ENCODE measurements at places on chromosomes 7 and 10.
A peak's percentile ranks its signal among the peaks of the same experiment; 100 is the strongest.

GRCh38 chr7:13641714-13642113 lies 347.8 kb downstream of the ETV1 start:
- DNase-seq, result no peak

GRCh38 chr10:107163881-107164861 lies at the start of gene SORCS1:
Gene SORCS1, minus strand, starts transcription at chr10:107164706.
- DNase-seq, result peak; percentile 77

GRCh38 chr7:53350241-53350640 lies 314.8 kb downstream of the POM121L12 start:
- peak; percentile 27 for DNase-seq

DNA sequence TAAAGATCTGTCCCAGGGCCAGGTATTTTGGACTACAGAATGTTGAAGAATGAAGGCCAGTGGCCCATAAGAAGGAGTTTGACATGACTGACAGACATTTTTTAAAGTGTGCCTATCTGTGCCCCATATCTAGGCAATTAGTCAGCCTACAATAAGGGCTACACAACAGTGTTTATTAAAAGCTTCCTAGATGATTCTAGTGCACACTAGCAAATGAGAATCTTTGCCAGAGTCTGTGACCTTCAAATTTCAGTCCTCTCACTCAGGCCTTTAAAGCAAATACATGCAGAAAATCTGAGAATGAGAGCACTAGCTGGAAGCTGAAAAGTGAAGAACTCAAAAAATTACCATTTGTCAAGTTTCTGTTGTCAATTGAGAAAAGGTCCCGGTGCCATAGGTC lies 208.7 kb downstream of the VTI1A start:
- no peak for DNase-seq

DNA sequence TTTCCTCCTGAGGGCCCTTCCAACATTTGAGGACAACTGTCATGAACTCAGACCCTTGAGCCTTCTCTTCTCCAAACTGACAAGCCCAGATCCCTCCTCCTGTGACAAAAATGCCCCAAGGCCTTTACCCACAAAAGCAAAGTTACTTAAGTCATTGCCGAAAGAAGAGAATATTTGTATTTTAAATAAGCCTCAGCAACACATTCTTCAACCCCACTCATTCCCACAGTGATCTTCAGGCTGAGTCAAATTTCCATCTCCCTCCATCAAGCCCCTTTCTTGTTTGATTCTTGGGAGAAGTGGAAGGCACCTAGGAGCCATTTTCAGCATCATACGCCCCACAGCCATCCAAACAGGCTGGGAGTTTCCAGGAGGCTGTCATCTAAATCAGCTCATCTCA lies 150.8 kb upstream of the PDE1C start:
- no peak for DNase-seq

GRCh38 chr10:50381642-50382041 lies 130.3 kb upstream of the ASAH2 start:
- DNase-seq, result no peak

DNA sequence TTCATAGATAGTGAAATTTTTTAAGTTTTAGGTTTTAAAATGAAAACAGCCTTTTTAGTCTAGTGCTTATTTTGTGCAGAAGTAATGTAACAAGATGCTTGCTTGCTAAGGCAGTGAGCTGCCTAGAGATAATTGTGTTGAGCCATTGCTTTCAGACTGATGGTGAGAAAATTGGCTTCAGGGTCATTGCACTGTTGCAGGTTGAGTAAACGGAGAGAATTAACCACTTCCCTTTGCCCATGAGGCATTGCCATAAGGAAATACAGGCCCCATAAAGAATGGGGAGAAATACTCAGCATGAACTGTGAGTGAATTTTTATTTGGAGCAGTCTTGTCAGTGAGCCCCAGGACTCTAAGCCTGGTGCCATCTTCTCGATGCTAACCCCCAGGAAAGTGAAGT lies 140.5 kb downstream of the LRRC4 start:
- no peak for DNase-seq

GRCh38 chr7:148535217-148535616 lies 55.3 kb upstream of the C7orf33 start:
- DNase-seq, result no peak

DNA sequence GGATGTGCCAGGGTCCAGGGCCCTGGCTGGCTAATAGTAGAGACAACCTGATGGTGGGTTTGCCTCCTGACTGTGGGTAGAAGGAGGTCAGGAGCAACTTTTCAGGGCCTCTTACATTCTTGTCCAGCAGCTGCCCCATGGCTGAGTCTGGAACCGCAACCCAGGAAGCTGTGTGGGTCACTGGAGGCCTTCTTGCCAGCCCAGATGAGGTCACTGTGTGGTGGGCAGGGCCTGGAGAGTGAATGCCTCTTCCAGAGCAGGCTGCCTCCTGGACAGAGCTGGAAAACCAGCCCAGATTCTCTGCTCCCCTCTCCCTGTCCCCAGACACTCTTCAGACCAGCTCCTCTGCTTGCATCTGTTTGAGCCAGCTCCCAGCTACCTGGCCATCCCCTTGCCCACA lies 43.5 kb upstream of the LEP start:
- DNase-seq, result no peak

- DNase-seq, result no peak
These were observed 20.7 kb upstream of the CBLL1 start for GRCh38 chr7:107723255-107723654.

DNA sequence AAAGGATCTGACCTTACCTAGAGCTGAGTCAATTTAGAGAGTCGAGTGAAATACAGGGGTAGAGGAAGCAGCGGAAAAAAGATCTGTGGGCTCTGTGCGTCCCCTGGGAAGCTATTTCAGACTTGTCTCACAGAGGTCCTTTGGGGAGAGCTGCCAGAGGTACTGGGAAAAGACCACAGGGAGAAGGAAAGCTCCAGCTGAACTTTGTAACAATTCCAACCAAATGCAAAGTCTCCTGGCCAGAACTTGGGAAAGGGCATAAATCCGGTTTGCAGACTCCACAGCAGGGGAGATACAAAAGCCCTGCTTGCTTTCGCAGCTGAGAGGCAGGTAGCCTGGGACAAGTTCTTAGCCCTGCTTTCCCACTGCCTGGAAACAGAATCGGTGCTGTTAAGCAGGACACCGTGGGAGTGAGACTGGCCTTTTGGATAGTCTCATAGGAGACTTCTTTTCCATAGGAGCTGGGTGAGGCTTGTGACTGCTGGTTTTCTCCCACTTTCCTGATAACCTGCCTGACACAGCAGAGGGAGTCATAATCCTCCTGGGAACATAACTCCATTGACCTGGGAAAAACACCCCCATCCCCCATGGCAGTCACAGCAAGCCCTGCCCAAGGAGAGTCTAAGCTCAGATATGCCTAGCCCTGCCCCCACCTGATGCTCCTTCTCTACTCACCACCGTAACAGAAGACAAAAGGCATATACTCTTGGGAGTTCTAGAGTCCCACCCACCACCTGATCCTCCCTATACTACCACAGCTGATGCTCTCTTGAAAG lies 926.2 kb downstream of the KCNMA1 start:
- no peak for DNase-seq

GRCh38 chr10:46092524-46093081 lies 46.5 kb upstream of the MSMB start:
- DNase-seq, result no peak

DNA sequence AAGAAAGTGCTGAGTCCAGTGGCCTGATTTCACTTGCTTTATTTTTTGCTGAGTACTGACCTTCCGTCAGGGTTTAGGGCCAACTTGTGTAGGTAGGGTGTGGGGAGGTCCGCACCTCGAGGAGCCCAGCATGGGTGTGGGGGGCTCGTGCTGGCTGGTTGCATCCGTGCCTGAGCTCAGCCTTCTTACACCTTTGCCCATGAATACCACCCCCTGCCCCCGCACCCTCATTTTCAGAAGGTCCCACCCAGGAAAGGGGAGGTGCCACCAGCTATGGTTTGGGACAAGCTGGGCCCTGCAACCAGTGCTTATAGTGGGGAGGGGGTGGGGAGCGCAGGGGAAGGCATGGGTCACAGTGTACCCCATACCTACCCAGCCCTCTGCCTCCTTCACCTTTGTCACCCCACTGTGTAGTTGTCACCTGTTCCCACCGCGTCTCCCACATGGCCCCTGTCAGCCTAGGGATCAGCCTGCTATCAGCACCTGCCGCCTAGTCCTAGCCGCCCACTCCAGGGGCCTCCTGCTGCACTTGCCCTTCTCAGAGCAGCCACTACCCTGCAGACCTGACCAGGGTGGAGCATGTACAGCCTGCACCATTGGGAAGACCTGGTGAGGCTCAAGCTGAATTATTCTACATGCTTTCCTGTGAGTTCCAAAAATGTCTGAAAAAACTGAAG lies 146.2 kb upstream of the RET start:
- no peak for DNase-seq

- DNase-seq, result no peak
These were observed 323.0 kb downstream of the GALNT17 start for GRCh38 chr7:71454981-71455380.

- DNase-seq, result no peak
These were observed 103.8 kb upstream of the PARD3 start for GRCh38 chr10:34918776-34919315.

GRCh38 chr10:93061594-93062513 lies 1.3 kb downstream of the CYP26C1 start:
- no peak for DNase-seq

DNA sequence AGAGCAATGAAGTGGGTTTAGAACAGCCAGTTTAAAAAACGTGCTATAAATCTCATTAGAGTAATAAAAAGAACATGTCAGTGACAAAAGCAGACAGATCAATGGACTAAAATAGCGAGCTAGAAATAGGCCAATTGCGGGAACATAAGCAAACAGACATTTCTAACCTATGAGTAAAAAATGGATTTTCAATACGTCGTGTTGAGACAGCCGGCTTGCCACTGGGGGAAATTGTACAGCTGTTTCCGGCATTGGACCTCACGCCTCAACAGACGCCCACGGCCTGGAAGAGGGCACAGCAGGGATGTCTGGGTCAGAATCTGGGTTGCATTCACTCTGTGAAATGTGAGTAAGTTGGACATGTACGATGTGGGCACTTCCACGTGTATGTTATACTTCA lies 92.9 kb downstream of the SVOPL start:
- DNase-seq, result peak; percentile 6

DNA sequence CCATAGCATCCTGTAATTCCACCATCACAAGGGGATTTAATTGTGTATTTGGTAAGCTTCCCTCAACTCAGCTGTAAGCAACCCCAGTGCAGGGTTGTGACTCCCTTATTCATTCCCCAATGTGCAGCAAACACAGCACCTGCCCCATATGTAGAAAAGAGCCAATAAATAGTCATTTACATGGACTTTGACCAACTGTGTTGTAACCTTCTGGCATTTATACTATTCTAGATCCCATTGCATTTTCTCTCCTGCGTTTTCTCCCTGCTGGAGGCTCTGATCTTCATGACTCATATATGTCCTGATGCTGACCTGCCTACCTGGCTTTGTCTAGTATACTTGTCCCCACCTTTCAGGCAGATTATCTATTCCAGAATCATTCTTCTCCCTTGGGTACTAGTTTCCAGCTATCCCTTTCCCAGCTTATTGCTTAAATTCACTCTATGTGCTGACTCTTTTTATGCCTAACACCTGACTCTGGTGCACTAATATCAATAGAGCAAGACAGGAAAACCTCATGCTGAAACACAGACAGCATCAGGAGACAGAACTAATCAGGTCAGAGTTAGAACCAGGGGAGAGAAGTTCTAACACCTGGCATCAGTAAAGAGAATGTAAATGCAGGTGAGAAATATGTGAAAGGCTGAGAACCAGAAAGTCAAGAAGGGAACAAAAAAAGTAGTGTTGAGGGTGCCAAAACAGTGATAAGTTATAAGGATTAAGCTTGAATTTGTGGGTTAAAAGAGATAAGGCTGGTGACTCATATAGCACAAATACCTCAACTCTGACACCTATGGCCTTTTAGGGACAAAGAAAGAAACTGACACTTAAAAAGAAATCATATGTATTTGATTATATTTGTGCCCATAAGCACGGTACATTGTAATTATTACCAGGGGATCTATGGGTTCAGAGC lies 402.7 kb downstream of the IPMK start:
- DNase-seq, result no peak

- DNase-seq, result no peak
These were observed 39.0 kb upstream of the PTPRZ1 start for GRCh38 chr7:121833991-121834390.

GRCh38 chr7:76346097-76346496 lies 12.7 kb downstream of the YWHAG start:
- no peak for DNase-seq

GRCh38 chr7:33909755-33910154 lies 4.4 kb downstream of the BMPER start:
- no peak for DNase-seq

- peak; percentile 60 for DNase-seq
These were observed 201.0 kb upstream of the IMMP2L start for GRCh38 chr7:111763221-111763801.

- no peak for DNase-seq
These were observed 36.9 kb downstream of the PTPRZ1 start for GRCh38 chr7:121909716-121910345.

GRCh38 chr10:114771157-114771556 lies 50.4 kb upstream of the FHIP2A start:
- DNase-seq, result no peak

DNA sequence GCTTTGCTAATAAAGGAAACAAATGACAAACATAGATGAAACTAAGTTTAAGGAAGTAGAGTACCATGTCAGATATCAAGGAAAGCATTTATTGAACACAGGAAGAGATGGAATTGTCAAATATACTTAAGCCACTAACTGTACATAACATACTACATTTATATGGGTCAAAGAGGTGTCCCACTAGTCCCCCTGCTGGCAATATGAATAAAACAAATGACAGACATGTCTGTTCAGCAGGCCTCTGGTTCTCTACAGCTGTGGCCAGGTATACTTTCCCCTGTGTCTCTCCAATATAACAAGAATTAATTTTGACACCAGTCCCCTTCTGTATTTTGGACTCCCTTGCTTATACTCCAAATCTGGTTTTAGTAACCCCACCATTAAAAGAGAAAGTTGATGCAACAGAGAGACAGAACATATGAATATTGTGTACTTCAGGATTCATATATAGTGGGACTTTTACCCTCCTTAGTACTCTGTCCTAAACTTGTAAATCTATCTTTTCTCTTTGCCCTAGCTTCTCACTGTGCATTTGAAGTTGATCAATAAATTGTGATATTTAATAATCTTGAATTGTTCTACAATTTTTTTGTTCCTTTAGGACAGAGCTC lies 42.9 kb downstream of the CD36 start:
- DNase-seq, result peak; percentile 54
